ENCODE measurements at places on chromosomes 2 and 18. TPM values are rescaled to one million over a fixed set of nuclear protein-coding genes. Genes with fewer than 3 reads are reported as not detected.

DNA sequence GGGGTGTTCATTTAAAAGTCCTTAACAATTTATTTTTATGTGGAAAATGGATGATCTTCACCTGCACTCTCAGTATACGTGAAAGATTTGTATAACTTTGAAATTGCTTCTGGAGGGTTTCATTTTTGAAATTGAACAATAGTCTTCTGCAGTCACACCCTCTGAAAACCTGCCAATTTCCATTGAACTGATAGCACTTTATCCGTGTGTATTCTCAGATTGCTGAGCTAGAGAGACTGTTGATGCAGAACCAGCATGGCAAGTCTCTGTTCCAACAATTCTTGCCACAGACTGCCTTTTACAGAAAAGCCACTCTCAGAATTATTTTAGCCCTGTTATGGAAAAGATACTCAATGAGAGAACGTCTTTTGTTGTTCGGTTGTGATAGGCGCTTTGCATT, 6.6 kb upstream of the GULP1 start:
- DNase-seq: no peak

GRCh38 chr2:44955593-44956392, 14.3 kb downstream of the SIX3 start:
- DNase-seq: peak; percentile 94

SMC6 gene
- 38.2 TPM for total RNA-seq

DNA sequence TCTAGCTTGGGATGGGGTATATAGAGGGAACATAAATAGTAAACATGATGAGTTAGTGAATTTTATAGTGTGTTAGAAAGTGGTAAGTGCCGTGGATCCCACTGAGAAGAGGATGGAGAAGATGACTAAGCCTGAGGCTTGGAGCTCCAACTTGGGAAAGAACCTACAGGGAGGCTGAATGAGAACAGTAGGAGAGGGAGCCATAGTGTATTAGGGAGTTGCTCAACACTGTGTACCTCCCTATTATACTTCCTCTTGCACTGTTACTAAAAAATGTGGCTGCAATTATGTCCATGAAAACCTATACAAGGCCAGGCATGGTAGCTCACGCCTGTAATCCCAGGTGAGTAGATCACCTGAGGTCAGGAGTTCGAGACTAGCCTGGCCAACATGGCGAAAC, 2.9 kb upstream of the SLC19A3 start:
- DNase-seq: no peak

GRCh38 chr2:175792199-175792598, 209.9 kb downstream of the LNPK start:
- no peak for DNase-seq

DNA sequence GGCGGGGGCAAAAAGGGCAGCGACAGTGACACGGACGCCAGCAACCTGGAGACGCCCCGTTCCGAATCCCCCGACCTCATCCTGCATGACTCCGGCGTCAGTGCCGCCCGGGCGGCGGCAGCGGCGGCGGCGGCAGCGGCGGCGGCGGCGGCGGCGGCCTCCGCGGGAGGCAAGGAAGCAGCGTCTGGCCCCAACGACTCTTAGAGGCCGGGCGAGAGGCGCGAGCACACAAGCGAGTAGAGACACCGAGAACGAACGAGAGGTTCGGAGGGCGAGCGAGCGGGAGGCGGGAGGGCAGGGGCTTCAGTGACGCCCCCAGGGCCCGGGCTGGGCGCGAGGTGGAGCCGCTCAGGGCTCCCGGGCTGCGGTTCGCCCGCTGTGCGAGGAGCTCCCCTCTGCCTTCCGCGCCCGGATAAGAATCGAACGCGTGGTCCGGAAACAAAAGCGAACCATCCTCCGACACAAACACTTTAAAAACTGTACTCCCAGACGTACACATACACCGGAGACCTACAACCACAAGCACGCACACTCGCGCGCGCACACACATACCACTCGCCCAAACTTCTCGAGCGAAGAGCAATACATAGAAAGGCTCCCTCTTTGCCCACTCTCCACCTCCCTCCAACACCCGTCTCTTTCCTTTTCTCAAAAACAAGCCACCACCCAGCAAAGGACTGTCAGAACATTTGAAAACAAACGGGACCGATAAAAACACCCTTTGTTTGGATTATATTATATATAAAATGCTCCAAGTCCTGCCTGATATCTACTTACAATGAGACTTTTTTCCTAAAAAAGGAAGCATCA, 2.8 kb downstream of the SP9 start:
- peak; percentile 85 for DNase-seq

GRCh38 chr2:119929537-119929936, 83.3 kb upstream of the EPB41L5 start:
- no peak for DNase-seq

GRCh38 chr2:180056367-180057118, 49.4 kb upstream of the CWC22 start:
- peak; percentile 96 for DNase-seq

DNA sequence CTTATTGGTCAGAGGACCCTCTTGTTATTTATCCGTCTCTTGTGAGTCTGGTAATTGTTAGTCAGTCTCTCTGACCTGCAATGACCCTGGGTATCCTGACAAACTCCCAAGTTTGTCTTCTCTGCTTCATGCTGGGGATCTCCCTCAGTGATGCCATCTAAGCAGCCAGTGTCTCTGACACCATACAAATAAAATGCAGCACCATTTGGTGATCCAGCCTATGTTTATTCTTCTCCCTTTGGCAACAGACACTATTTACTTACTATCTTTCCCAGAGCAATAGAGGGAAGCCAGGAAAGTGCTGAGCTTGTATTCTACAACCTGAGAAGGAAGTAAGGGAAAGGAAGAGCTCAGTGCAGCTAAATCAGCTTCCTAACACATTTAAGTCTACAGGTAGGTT, 15.9 kb downstream of the SERPINE2 start:
- no peak for DNase-seq

- no peak for DNase-seq
These were observed 155.6 kb downstream of the QPCT start for GRCh38 chr2:37500031-37500430.

DNA sequence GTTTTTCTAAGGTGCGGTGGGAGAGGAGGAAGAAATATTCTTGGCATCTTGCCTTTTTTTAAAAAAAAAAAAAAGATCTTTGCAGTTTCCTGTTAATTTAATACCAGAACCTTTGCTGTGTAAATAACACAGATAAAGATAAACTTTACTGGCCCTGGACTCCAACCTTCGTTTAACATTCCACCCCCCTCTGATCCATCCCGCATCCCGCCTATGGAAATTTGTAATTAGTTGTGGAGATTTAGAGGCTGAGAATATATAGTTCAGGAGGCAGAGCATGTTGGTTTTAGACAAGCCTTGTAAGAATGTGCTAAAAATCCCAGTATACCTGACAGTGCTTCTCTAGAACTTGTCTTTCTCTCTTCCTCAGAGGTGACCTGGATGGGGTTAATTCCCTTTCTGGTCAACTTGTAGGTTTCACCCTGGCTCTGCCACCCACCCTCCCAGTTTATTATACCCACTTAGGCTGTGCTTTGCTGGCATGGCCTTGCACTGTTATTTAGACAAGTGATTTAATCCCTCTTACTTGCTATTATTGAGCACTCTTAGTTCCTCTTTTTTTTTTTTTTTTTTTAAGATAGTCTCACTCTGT, 2.9 kb upstream of the C2orf72 start:
- DNase-seq: no peak

- DNase-seq: no peak
These were observed 153.2 kb upstream of the ETAA1 start for GRCh38 chr2:67243919-67244318.

SULT1C4 gene
- 11.3 TPM for total RNA-seq

SLC5A7 gene
- total RNA-seq: 0.04 TPM

- DNase-seq: no peak
These were observed 24.9 kb upstream of the YWHAQ start for GRCh38 chr2:9655441-9656269.
